Activated CD4-positive, alpha-beta memory T cell treated with anti-CD3 and anti-CD28 coated beads for 36 hours (primary cell): ENCODE measurements at places on chromosomes 2 and 18. TPM values are rescaled to one million over a fixed set of nuclear protein-coding genes. Genes with fewer than 3 reads are reported as not detected.

DNA sequence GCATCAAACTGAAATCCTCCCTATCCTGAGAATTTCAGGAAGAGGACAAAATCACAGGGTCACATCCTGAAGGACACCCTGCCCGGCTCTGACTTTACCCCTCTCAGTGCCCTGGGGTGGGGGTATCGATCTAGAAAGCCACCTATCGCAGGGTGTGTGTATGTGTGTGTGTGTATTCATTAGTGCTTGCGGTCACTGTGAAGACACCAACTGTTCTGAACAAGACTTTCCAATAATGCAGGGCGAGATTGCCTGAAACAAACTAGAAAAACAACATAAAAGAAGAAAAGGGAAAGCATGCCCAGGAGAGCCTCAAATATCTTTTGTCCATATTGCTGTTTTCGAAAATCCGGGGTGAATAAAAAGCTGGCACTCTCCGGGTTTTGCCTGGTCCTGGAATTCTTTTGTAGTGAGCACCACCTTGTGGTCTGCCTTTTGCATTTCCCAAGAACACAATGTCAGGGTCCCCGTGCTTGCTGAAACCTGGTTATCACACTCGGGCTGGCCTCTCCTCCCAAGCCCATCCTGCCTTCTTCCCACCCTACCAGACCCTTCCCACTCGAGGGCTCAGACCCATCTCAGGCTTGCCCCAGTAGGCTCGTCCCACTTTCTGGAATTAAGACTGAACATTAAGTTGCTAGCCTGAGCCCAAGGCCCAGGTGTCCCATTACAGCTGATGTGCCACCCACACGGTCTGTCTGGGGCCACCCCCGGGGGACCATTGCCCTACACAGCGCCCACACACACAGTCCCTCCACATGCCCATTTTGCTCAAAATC lies 25.0 kb upstream of the COPS8 start:
- no peaks in the 10 kb centered on the region for H3K27me3 ChIP-seq
- peaks cover 21% of the 10 kb centered on the region for H3K4me1 ChIP-seq
- no peaks in the 10 kb centered on the region for H3K36me3 ChIP-seq
- H3K27ac ChIP-seq = no peak overlapping the region
- DNase-seq = no peak

DNA sequence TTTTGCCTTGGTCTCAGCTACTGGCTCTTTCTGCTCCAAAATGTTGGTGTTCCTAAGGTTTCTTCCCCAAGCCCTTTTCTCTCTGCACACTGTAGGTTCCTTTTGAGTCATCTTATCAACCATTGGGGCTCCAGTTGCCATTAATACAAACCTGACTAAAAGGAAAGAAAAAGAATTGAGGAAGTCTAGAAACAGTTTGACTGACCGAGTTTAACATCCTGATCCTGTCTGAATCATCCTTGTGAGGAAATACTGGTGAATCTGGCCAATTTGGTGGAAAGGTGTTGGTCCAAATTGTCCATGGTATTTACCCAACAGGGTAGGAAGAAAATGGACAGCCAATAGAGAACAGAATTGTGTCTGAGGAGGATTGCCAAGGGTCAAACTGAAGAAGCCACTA lies 38.3 kb downstream of the CRYGD start:
- no peak for DNase-seq
- no peaks in the 10 kb centered on the region for H3K36me3 ChIP-seq
- H3K4me1 ChIP-seq = no peaks in the 10 kb centered on the region
- H3K27ac ChIP-seq = no peak overlapping the region

DNA sequence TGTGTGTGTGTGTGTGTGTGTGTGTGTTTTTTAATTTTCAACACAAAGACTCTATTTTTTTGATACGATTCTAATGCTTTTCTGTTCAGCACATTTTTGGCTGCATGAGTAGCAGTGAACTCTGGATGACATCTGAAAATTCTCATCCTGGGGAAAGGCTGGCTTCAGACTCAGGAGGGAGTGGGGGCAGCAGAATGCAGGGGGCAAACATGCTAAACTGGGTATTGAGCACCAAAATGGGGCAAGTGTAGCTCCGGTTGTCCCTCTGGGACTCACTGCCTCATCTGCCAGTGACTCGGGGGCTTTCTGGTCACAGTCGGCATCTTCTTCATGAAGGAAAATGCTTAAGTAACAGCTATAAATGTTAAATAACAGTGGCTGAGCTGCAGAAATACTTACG lies 116.8 kb upstream of the PID1 start:
- no peaks in the 10 kb centered on the region for H3K4me1 ChIP-seq
- no peak for DNase-seq
- H3K36me3 ChIP-seq = peaks cover 2% of the 10 kb centered on the region
- H3K27ac ChIP-seq = no peak overlapping the region

PFN4 gene
- not detected for total RNA-seq
